ENCODE measurements at places on chromosomes 11 and 22. TPM values are rescaled to one million over a fixed set of nuclear protein-coding genes. Genes with fewer than 3 reads are reported as not detected.

GRCh38 chr11:122645847-122646246, 9.7 kb upstream of the UBASH3B start:
- DNase-seq: no peak

DNA sequence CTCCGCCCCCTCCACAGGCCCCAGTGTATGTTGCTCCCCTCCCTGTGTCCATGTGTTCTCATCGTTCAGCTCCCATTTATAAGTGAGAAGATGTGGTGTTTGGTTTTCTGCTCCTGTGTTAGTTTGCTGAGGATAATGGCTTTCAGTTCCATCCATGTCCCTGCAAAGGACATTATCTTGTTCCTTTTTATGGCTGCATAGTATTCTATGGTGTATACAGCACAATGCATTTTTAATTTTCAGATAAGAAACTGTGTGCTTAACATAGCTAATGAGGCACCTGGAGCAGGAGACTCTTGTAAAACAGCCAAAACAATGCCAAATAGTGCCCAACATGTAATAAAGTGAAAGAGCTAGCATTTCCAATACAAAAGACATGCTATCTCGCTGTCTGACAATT, 21.8 kb downstream of the ALG9 start:
- no peak for DNase-seq

DNA sequence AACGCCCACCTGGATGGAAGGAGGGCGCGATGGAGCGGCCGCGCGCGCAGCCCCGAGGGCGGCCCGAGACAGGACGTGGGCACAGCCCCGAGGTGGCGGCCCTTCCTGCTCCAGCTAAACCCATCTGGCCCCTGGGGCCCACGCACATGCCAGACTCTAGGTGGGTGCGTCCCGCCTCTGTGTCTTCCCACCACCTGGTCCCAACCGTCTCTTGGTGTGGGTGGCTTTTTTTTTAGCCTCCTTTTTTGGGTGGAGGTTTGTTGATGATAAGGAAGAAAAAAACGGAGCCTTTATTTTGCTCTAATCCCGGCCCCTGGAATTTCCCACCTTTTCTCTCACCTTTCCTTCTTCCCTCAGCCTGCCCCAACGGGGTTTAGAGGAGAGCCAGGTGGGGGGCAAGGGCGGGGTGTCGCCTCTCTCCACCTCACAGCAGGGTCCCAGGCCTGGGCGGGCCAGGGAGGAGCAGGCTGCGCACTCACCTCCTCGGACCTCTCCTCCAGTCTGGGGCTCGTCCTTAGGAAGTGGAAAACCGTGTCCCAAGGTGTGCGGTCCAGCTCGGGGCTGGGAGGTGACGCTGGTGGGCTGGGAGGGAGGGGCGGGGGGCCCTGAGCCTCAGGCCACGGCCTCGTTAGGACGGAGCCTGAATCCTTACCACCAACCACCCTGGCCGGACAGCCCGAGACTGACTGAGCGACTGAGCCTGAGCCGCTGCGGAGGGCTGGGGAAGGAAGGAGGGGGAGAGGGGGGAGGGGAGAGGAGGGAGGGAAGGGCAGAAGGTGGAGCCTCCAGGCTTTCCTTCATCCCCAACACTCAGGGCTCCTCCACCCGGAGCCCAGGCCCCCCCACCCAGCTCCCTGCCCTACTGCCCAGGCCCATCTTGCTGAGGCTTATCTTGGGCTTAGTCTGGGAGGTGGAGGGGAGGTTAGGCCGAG, at the start of gene SOX10:
Gene SOX10, minus strand, starts transcription at position 696 of the 932 bp plus-strand sequence. CDS start 771 bp downstream, outside the sequence.
- DNase-seq: no peak

DNA sequence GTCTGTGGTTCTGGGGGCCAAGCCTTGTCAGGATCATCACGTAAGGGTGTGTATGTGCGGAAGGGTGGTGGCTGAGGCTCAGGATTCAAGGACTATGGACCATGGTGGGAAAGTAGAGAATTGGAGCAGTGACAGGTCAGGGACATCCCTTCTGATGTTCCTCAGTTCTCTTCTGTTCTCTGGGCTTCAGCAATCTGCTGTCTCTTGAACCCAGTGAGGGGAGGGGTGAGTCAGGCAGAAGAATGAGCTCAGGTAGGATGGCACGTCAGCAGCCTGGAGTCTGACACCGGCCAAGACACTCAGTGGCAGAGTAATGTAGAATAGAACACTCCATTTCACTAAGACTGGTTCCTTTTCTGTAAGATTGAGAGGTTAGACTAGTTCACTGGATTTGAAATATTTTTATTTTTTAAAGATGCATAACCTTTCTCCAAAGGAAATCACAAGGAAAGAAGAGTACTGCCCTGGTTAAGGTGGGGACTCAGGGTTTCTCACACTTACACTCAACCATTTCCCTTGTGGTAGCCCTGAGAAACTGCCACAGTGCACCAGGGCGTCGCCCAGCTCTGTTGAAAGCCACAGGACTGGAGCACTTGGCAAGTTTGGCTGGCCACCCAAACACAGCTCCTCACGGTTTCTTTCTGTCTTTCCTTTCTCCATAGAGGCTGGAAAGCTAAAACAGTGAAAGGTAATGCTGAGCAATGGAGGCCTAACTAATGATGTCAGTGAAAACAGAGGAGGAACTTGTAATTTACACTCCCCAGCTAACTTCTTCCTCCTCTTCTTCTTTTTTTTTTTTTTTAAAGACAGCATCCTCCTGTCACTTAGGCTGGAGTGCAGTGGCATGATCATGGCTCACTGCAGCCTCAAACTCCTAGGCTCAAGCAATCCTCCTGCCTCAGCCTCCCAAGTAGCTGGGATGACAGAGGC, 23.1 kb upstream of the MICAL2 start:
- peak; percentile 55 for DNase-seq

The CREB3L1 gene
- total RNA-seq: not detected

The PRODH gene
- 1.5 TPM for total RNA-seq

The SLC5A4 gene
- not detected for total RNA-seq
